HT1080 (cell line): ENCODE measurements at places on chromosomes 2 and 18. TPM values are rescaled to one million over a fixed set of nuclear protein-coding genes. Genes with fewer than 3 reads are reported as not detected.

Gene SULT1C2
- 1.8 and 2.3 TPM in 2 replicates for total RNA-seq

Gene PID1
- total RNA-seq = 4.4 and 4.6 TPM in 2 replicates

- DNase-seq = no peak
These were observed 63.1 kb downstream of the NAPG start for GRCh38 chr18:10588975-10589374.

Gene NPAS2
- total RNA-seq = 41.2 and 63.1 TPM in 2 replicates

DNA sequence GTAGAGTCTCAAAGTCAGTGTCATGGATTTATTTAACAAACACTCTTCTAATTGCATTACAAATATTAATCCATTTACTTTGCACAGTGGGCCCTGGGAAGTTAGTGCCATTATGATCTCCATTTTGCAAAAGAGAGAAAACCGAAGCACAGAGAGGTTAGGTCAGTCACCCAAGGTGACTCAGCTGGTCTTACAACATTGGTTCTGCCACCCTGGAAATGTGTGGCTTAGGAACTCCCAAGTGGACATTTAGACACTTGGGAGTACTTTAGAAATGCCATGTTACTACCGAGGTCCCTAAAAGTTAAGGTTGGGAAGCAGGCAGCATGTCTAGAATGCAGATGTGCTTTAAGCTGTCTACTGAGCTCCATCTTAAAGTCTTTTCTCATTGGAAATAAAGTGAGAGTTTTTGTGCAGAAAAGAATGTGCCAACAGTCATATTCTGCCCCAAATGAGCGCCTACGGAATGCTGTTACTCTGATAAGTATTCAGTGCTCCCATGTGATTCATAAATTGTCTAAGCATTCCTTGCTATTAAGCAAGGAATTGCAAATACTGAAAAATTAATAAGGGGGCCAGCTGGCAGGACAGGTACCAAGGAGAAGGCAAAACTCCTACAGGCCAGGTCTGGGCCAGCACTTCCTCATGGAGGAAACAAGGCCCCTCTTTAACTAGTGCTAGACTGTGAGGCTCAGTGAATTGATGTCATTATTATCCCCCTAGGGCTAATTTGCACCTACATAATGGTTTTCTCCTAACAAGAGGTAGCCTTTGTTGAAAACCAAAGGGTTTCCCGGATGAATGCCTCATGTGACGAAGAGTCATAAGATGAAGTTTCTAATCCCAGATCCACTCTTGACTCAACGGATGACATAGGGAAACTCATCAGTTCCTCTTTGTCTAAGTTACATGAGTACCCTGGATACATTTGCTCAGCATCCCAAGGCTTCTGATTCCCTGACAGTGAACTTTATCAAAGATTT is 16.3 kb downstream of the NRP2 start:
- peak; percentile 77 for DNase-seq

DNA sequence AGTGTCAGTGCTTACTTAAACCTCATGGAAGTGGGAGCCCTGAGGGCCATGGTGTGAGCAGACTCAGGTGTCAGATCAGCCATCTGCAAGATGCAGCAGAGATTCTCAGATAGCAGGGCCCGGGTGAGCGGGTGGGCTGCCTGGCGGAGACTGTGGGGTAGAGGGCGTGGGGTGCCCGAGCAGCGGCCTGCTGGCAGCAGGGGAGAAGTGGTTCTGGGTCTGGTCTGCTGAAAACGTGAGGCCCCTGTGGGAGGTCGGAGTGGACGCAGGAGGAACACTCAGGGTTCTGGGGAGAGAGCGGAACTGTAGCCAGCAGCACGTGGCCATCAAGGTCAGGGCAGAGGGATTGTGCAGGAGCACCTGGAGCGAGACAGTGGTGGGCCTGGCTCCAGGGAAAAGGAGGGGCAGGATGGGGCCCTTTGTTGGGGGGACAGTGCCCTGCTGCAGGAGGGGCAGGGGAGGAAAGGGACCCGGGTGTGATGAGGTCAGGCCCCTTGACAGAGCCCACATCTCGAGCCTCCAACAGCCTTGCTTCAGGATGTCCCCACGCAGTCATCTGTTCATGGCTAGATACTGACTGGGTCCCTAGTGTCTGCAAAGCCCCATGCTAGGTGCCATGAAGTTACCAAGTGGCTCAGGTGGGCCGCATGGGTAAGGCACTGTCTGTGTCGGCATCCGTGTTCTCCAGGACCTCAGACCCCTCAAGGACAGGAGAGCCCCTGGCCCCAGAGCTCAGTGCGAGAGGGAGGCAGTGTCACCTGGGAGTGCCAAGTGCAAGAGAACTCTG is 2.7 kb upstream of the ESPNL start:
- no peak for DNase-seq

DNA sequence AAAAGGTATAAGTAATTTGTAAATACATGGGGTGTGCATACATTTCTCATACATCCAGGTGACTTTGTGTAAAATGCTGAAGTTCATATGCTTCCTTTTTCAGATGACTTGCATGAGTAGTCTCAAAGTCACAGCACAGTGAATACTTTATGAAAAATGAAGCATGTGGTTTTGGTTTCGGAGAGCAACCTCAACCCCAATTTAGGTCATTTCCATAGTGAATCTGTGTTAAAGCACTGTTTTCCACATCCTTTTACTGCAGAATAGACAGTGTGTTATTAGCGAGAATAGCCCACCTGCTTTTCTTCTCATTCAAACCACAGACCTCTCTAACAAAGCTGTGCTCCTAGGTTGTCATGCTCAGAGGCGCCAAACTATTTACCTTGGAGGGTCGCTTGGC is 204.4 kb upstream of the RASGRP3 start:
- peak; percentile 26 for DNase-seq

- no peak for DNase-seq
These were observed 69.5 kb upstream of the PELI1 start for GRCh38 chr2:64213532-64214275.

GRCh38 chr18:66682855-66683322 is 79.0 kb upstream of the CDH19 start:
- DNase-seq = no peak

DNA sequence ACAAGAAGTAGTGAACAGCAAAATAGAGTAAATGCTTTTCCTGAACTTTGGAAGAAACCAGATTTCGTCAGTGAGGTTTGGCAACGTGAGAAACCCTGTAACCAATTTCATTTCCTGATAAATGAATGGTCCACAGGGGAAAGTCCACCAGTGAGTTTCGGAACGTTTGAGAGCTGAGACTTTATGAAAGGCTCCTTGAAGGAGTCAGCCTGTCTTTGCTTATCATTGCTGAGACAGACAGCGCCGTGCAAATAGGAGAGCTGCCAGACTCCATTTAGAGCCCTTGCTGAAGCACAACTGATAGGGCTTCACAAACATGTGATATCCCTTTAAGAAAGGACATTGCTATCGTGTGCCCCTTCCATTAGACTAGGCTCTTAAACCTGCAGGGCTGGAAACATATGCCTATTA is 121.8 kb upstream of the SMAD7 start:
- DNase-seq = no peak

GRCh38 chr2:237863689-237864443 is 4.4 kb downstream of the RAMP1 start:
- DNase-seq = no peak

Gene SLC23A3
- total RNA-seq = 0.47 and 0.76 TPM in 2 replicates

GRCh38 chr18:70672581-70672980 is 383.7 kb downstream of the SOCS6 start:
- DNase-seq = no peak

DNA sequence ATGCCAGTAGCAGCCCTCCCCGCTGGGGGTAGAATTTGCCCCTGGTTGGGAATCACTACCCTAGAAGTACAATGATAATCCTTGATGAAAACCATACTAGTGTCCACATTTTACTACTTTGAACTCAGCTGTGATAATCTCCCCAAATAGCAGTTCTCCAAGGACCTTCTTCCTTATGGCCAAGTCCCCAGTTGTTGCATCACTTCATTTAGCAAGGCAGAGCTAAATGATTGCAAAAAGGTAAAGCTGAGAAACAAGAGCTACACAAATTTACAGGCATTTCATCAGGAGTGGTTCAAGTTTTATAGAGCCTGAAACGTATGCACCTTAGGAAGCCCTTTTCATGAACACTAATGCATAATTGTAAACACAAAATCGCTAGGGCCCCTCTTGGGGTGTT is 44.9 kb upstream of the REL start:
- no peak for DNase-seq

GRCh38 chr2:29109246-29109645 is 6.0 kb upstream of the CLIP4 start:
- no peak for DNase-seq

GRCh38 chr2:136136931-136137330 is 19.0 kb upstream of the CXCR4 start:
- no peak for DNase-seq

Gene ACVR1
- 10.4 and 12.6 TPM in 2 replicates for total RNA-seq

GRCh38 chr2:172113617-172114016 is 10.9 kb upstream of the DLX2 start:
- DNase-seq = peak; percentile 56

- no peak for DNase-seq
These were observed 11.0 kb downstream of the MAP3K20 start for GRCh38 chr2:173086518-173087213.

DNA sequence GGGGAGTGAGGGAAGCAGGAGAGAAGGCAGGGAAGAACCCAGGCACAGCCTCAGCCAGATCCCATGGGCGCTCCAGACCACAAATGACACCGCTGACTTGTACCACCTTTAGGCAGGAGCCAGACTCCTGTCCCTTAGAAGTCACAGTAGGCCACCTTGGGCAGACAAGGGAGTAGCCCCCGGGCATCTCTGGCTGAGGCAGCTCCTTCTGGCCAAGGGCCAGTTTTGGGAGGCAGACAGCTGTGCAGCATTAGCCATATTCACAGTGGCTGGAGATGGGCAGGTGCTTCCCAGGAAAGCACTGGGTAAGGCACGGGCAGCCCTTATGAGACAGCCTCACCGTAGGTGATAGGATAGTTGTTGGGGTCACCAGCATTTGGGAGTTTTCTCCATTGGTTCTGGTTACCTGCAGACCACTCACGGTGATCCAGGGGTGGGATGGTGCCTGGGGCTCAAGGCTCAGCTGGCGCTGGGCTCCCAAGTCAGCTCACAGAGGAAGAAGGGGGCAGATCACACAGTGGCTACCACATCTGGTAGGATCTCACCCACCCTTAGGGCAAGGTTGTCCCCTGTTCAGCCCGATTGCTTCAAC is 2.1 kb downstream of the ASTL start:
- DNase-seq = no peak

DNA sequence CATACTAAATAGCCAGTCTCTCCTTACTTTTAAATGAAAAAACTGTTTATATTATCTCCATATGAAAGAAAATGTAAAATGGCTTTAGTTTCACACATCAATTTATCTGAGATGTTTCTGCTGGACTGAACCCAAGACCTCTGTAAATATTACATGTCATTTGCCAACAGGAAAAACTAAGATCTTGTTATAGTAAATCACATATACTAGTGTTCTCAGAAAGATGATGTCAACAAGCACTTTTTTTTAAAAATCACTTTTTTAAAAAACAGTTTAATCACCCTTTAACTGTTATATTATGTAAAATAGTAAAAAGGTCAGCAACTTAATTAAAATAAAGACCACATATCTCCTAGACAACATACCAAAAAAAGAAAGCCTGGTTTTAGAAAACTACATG is 46.3 kb downstream of the PTPN2 start:
- no peak for DNase-seq

Gene BOLL
- not detected in 2 replicates for total RNA-seq

- DNase-seq = no peak
These were observed 115.5 kb upstream of the RAB27B start for GRCh38 chr18:54712758-54713157.

- no peak for DNase-seq
These were observed 7.5 kb downstream of the MYO1B start for GRCh38 chr2:191252699-191253098.

Gene CXXC1
- total RNA-seq = 101 and 118 TPM in 2 replicates

DNA sequence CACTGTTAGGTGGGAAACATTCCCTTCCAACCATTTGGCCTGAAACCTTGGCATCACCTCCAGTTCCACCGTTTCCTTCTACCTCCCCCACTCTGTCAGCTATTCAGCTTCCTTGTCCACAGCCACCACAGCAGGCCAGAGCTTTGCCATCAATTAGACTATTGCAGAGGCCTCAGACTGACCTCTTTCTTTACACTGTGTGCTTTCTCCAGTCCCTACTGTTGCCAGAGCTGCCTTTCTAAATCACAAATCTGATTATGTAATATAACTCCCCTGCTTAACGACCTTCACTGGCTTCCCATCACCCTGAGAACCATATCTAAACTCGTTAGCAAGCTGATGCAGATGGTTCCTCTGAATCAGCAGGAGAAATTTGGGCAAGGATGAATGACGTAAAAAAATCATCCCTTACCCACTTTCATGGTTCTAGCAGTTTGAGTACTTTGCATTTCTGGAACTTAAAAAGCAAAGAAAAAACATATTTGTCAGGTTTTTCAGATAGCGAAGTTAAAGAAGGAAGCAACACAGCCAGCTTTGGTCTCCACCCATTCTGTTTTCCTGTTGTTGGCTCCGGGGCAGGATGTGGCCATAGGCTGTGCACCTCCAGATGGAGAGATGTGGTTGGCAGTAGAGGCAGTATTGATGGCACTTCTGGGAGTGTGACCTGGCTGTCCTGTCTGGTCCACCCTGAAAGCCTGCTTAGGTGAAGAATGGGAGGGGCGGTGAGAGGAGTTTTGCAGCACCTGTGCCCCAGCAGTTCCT is 422.1 kb downstream of the PARD3B start:
- DNase-seq = no peak

GRCh38 chr18:25137197-25137472 is 214.8 kb downstream of the ZNF521 start:
- no peak for DNase-seq

Gene FER1L5
- 0.20 TPM in 1 of 2 replicates, not detected in the other for total RNA-seq

GRCh38 chr2:11862049-11862448 is 115.6 kb downstream of the LPIN1 start:
- no peak for DNase-seq

- DNase-seq = no peak
These were observed 192.1 kb downstream of the ARHGAP28 start for GRCh38 chr18:6921571-6921970.

GRCh38 chr2:165636959-165637358 is 157.1 kb downstream of the GALNT3 start:
- DNase-seq = no peak

Gene COMMD1
- total RNA-seq = 20.1 and 20.9 TPM in 2 replicates

DNA sequence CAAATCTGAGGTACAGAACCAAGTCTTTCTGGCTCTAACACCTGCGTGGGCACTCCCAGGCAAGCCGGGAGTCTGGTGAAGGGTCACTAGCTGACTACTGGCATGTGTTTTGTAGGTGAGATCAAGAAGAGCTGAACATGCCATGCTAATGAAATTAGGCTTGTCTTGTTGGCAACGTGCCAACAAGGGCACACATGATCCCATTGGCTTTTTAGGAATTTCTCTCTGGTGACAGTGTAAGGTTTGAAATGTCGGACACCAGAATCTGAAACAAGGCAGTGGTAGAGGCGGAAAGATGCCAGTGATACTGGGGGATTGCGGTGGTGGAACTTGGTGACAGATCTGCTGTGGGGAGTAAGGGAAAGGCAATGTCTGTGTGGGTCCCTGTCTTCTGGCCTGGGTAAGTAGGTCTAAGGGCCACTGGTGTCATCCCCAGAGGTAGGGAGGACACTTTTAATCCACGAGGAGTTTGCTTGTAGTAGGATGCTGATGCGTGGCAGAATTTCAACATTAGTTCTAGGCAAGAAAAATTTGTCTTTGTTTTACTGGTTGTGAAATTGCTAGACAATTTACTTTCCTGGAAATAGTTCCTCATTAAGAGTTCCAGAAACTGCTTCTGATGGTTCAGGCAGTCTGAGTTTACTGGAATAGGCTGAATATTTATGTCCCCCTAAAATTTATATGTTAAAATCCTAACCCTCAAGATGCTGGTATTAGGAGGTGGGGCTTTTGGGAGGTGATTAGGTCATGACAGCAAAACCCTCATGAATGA is 52.6 kb upstream of the ACMSD start:
- DNase-seq = no peak

- DNase-seq = no peak
These were observed 117.0 kb downstream of the ZBTB7C start for GRCh38 chr18:48292229-48292628.
